ENCODE measurements at places on chromosomes 7 and 10. TPM values are rescaled to one million over a fixed set of nuclear protein-coding genes. Genes with fewer than 3 reads are reported as not detected.

CNNM1 gene
- 1.5 TPM for total RNA-seq

GPC2 gene
- 5.3 TPM for total RNA-seq

NME8 gene
- not detected for total RNA-seq

ZNF92 gene
- 15.1 TPM for total RNA-seq

CCDC126 gene
- total RNA-seq = 5.6 TPM

GLI3 gene
- 0.30 TPM for total RNA-seq

SLC26A3 gene
- not detected for total RNA-seq

NEUROD6 gene
- not detected for total RNA-seq

HTR5A gene
- not detected for total RNA-seq

CALML3 gene
- not detected for total RNA-seq

SPDYE11 gene
- total RNA-seq = not detected

HECW1 gene
- total RNA-seq = not detected

SAMD8 gene
- total RNA-seq = 20.9 TPM

PON2 gene
- total RNA-seq = 4.9 TPM

VSTM4 gene
- total RNA-seq = 0.07 TPM

SUN3 gene
- total RNA-seq = not detected

CPA1 gene
- total RNA-seq = not detected

CPA2 gene
- not detected for total RNA-seq

TAS2R3 gene
- 0.69 TPM for total RNA-seq

HTRA1 gene
- not detected for total RNA-seq

SIRT1 gene
- total RNA-seq = 19.6 TPM

BLNK gene
- total RNA-seq = not detected

FRAT1 gene
- 1.8 TPM for total RNA-seq

CADPS2 gene
- not detected for total RNA-seq

SLC13A4 gene
- total RNA-seq = not detected

NKX2-3 gene
- total RNA-seq = not detected

TMEM229A gene
- not detected for total RNA-seq

C10orf95 gene
- total RNA-seq = 0.27 TPM

SNCG gene
- not detected for total RNA-seq

EIF5AL1 gene
- 0.46 TPM for total RNA-seq

Measured in activated CD4-positive, alpha-beta T cell treated with anti-CD3 and anti-CD28 coated beads for 36 hours (primary cell).